ENCODE measurements at places on chromosomes 6 and 20.
A peak's percentile ranks its signal among the peaks of the same experiment; 100 is the strongest.

- DNase-seq = no peak
These were observed 17.1 kb downstream of the MYLIP start for GRCh38 chr6:16146028-16146427.

GRCh38 chr6:148693882-148694484 is 52.8 kb upstream of the UST start:
- no peak for DNase-seq

- no peak for DNase-seq
These were observed 275.0 kb downstream of the KHDC1L start for GRCh38 chr6:72950114-72950860.

DNA sequence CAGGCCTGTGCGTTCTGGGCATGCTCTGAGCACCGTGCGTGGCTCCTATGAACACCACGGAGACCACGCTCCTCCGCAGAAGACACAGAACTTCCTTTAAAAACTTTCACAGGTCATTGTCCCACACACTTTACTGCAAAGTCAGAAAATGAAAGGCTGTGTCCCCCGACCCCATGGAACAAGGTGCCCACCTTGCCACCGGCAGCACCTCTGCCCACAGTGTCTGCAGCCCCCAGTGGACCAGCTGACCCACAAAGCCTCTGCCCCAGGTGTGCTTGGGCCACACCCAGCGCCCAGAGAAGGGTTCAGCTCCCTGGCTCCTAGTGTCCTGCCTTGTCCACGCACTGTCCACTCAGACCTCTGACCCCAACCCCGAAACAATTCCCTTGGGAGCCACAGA is 8.7 kb downstream of the TAF4 start:
- DNase-seq = no peak

DNA sequence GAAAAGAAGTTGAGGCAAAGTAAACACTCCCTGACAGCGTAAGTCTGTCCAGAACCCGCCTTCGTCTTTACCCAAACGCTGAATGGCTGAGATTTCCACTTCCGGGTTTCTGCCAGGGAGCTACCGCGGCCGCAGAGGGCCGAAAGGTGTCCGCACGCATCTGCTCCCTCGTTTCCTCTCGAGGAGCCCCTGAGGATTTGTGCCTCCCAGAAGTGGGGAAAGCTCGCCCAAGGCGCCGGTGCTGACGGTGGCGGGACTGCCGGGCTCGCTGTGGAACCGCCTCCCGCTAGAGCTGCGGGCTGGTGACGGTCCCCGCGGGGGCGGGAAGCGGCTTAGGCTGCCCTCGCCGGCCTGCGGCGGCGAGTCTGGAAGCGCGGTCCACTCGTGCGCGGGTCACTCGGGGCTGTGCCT is 1760.2 kb upstream of the DEFB115 start:
- peak; percentile 97 for DNase-seq

DNA sequence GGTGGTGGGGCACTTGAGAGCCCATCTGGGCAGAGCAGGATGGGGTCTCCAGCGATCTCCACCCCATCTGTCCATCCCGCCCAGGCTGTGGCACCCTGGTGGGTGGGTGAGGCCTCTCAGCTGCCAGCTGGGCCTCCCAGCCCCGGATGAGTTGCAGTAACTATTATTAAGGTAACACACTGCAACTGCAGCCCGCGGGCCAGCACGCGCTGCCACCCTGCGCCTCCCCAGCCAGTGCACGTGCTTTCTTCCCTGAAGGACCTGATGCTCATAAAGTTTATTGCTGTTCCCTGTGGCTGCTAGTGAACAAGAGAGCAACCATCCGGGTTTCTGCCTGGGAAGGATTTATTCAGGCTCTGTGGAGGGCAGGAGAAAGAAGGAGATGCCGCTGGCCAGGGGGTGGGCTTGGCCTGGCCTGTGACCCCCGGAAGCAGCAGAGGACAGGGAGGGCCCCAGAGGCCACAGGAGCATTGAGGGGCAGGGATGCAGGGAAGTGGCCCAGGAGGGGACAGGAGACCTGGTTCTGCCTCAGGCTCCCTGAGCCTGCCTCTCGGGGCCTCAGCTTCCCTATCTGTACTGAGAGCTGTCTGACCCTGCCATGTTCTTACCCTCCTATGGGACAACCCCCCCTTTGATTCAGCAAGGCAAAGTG is 1.7 kb downstream of the IP6K3 start:
- no peak for DNase-seq

DNA sequence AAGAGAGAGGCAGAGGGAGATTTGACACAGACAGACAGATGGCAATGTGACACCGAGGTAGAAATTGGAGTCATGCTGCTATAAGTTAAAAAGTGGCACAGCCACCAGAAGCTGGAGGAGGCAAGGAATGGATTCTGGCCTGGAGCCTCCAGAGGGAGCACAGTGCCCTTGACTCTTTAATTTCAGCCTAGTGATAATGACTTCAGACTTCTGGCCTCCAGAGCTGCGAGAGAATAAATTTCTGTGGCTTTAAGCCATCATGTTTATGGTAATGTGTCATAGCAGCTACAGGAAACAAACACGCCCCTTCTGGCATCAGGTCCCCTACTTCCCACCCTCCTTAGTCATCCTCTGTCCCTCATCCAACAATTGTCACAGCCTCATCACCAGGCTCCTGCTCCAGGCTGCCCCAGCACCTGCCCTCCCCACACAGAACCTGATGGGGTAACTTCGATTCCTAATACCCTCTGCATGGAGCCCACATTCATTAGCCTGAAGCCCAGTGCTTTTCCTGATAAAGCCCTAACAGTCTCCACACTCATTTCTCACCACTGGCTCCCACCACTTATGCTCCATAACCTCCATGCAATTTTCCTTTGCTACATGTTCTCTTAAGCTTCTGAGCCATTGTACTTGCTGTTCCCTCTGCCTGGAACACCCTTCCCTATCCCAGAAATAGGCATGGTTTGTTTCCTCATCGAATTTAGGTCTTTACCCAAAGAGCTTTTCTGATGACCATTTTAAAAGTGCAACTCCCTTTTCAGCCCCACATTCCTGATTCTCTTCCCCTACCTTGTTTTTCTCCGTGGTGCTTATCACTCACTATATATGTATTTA is 69.7 kb upstream of the TOX2 start:
- DNase-seq = peak; percentile 38

DNA sequence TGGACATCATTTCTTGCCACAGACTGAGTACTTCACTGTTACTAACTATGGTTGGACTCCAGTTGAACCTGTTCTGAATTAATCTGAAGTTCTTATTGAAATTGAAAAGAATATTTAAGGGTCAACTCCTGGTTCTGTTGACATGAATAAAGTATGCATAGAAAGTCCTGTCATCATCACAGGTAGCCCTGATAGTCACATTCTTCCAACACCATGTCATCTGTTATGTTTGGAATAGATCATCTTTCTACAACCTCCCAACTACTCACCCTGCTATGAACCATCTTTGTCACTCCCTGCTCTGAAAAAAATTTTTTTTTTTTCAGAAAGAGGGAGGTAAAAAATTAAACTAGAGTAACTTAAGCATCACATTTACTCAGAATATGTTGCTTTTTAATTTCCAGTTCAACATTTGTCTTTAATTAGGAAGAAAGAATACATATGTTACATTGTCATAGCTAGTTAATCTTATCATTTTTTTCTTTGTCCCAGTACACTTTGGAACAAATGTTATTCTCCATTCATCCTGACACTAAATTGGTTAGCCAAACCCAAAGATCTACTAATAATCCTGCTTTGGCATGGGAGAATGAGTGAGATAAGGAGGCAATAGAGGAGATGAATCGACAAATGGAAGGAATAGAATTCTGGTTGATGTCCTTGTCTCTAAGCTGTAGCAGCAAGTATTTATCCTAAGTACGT is 775.1 kb upstream of the NRSN1 start:
- no peak for DNase-seq

GRCh38 chr6:139161817-139162284 is 27.0 kb downstream of the HECA start:
- no peak for DNase-seq

DNA sequence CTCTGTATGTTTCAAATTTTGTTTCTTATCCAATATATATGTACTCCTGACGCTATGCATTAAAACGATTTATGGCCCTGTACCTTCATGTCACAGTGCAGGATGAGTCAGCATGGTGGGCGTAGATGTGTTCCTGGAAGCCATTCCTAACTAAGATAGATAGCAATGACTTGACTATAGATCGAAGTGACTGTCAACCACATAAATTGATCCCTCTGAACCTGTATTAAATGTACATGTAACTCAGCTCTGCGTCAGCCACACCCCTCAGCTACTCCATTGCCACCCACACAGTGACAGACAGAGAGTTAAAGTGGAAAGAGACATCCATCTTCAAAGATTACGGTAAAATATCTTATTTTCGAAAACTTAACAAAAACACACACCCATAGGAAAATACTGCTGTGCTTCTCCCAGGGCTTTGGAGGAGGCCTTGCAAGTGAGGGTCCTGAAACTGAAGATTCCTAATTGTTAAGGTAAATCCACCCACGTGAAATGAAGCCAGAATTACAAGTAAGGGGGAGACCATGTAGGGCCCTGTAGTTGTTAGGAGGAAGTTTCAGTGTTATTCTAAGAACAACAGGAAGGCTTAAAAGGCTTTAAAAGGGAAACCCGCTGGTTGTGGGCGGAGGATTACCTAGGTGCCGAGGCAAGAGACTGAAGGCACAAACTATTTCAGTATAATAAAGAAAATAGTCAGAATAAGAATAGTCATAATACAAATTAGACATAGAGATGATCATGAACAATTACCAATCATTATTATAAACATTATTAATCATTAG is 10.3 kb upstream of the RAD21L1 start:
- DNase-seq = no peak

- no peak for DNase-seq
These were observed 151.2 kb downstream of the ELOVL4 start for GRCh38 chr6:79796197-79796596.

- DNase-seq = no peak
These were observed 207.5 kb downstream of the TINAG start for GRCh38 chr6:54515713-54516112.

DNA sequence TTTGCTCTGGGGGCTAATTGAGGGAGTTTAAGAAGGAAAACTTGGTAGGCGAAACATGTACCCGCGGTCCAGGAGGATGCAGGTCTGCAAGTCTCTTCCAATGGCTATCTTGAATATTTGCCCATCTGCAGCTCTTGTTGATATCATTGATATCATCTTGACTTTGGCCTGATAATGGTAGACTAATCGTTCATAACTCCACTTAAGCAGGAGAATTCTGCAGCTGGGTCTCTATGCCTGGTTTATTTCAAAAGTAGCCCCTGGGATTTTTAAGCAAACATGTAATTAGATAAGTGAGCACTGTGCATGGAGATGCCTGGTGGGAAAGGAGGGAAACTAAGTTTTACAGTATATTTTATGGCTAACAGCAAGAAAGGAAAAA is 52.7 kb downstream of the ADGB start:
- DNase-seq = no peak

GRCh38 chr20:39563349-39563748 is 601.2 kb downstream of the DHX35 start:
- DNase-seq = no peak

DNA sequence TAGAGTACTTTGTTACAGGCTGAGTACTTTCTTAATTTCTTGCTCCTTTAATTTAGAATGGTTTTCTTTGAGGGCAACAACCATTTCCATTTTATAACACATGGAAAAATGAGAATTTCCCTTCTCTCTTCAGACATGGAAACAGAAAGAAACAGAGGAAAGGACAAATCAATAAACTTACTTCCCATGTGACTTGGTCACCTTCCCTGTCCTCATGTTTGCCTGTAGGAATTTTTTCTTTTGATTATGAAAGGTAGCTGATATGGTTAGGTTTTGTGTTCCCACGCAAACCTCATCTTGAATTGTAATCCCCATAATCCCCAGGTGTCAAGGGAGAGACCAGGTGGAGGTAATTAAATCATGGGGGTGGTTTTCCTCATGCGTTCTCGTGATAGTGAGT is 169.7 kb downstream of the PHF3 start:
- no peak for DNase-seq

GRCh38 chr6:137095651-137096238 is 51.0 kb upstream of the IL20RA start:
- DNase-seq = no peak

DNA sequence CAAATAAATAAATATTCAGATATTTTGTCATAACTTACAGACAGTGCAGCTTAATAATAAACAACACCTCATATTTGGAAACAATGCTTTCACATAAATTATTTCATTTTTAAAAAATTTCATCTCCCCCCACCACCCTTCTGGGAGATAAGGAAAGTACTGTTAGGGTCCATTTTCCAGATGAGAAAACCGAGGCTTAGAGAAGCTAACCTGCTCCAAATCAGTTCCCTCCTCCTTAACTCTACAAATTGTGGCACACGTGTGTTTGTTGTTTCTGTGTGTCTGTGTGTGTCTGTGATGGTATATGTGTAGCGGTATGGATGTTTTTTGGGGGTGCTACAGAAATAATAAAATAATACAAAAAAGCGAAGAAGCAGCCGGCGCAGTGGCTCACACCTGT is 54.2 kb upstream of the NAA20 start:
- DNase-seq = no peak

- DNase-seq = peak; percentile 39
These were observed 301.2 kb downstream of the RNGTT start for GRCh38 chr6:88662163-88662580.

DNA sequence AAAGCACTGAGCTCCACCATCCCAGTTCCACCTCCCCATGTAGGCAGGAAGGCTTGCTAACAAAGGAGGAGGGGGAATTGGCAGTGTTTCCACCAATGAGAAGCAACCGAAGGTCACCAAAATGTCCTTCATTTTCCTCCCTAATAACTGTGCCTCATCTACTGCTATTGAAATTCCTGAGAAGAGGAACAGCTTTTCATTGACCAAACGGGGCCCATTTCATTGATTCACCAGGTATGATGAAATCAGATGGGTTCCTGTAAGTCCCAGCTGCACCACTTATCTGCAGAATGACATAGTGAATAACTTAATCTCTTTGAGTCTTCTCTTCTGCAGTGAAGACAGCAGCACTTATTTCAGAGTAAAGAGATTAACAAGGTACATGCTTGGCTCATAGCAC is 17.3 kb downstream of the TREM1 start:
- DNase-seq = no peak

- no peak for DNase-seq
These were observed 95.6 kb downstream of the HDGFL1 start for GRCh38 chr6:22664968-22665367.

DNA sequence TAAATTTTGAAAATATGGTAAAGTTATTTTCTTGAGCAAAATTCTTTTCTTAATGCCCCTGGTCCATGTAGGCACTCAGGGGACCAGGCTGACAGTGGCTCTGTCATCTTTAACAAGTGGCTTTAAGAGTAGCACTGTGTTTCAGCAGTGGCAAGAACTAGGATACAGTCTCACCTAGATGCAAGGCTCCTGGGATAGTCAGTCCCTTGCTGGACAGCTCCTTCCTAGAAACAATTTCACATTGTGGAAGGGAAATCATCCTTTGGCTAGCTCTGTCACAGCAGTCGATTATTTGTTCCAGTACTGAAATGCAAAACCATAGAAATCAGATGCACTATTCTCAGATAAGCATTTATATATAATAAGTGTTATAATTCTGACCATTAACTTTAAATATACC is 175.4 kb upstream of the KCNQ5 start:
- no peak for DNase-seq

GRCh38 chr20:47561180-47561579 is 59.5 kb downstream of the NCOA3 start:
- no peak for DNase-seq
